ENCODE measurements at places on chromosomes 13 and 19. TPM values are rescaled to one million over a fixed set of nuclear protein-coding genes. Genes with fewer than 3 reads are reported as not detected.

The ZNF723 gene
- total RNA-seq, result not detected

The CEACAM7 gene
- total RNA-seq, result not detected

The LILRB5 gene
- total RNA-seq, result not detected

The NUDT15 gene
- total RNA-seq, result 47.0 TPM

The TMC4 gene
- total RNA-seq, result 9.5 TPM

The THOP1 gene
- 148 TPM for total RNA-seq

The LGALS4 gene
- not detected for total RNA-seq

The CYP2F1 gene
- total RNA-seq, result not detected

The ASF1B gene
- total RNA-seq, result 98.7 TPM

The TEX30 gene
- total RNA-seq, result 49.3 TPM

The CGB7 gene
- 1.8 TPM for total RNA-seq

The KLK15 gene
- not detected for total RNA-seq

The PLK5 gene
- not detected for total RNA-seq

The ZNF829 gene
- total RNA-seq, result 2.7 TPM

The HIPK4 gene
- not detected for total RNA-seq

The LILRB1 gene
- not detected for total RNA-seq

The ACP7 gene
- 0.22 TPM for total RNA-seq

The TMEM255B gene
- 6.9 TPM for total RNA-seq

The DCLK1 gene
- total RNA-seq, result 1.2 TPM

The WDR87 gene
- total RNA-seq, result not detected

The EDDM13 gene
- not detected for total RNA-seq

The CASP14 gene
- not detected for total RNA-seq

The PSG2 gene
- not detected for total RNA-seq

The MEDAG gene
- total RNA-seq, result 0.17 TPM

The ZFR2 gene
- not detected for total RNA-seq

The CACTIN gene
- total RNA-seq, result 35.0 TPM

The ZNF709 gene
- total RNA-seq, result 1.9 TPM

The NLRP4 gene
- total RNA-seq, result not detected

The SHISA2 gene
- total RNA-seq, result 170 TPM

The C1QTNF9B gene
- total RNA-seq, result not detected

The SYNGR4 gene
- not detected for total RNA-seq

The ELAVL1 gene
- total RNA-seq, result 28.6 TPM

The ARHGAP45 gene
- total RNA-seq, result 6.7 TPM

The GAS6 gene
- total RNA-seq, result 127 TPM

The ZFP30 gene
- total RNA-seq, result 9.5 TPM

The AP1M1 gene
- total RNA-seq, result 126 TPM

The MIER2 gene
- 21.3 TPM for total RNA-seq

The KCNN4 gene
- 8.3 TPM for total RNA-seq

The CYP2B6 gene
- total RNA-seq, result 0.46 TPM

The ADGRE3 gene
- not detected for total RNA-seq

The ZNF582 gene
- 2.5 TPM for total RNA-seq

The ZNF497 gene
- 0.06 TPM for total RNA-seq

The NLRP9 gene
- not detected for total RNA-seq

The RAP2A gene
- total RNA-seq, result 17.5 TPM

The ZNF14 gene
- total RNA-seq, result 2.7 TPM

The MATK gene
- total RNA-seq, result not detected

The PSG11 gene
- total RNA-seq, result not detected

The CCDC70 gene
- not detected for total RNA-seq

The MISP3 gene
- 0.80 TPM for total RNA-seq

The DIRAS1 gene
- total RNA-seq, result not detected

Data from epithelial cell of proximal tubule (primary cell).